ENCODE measurements at places on chromosomes 3 and 15. TPM values are rescaled to one million over a fixed set of nuclear protein-coding genes. Genes with fewer than 3 reads are reported as not detected.

Gene HYAL1
- total RNA-seq, result 3.5 TPM

DNA sequence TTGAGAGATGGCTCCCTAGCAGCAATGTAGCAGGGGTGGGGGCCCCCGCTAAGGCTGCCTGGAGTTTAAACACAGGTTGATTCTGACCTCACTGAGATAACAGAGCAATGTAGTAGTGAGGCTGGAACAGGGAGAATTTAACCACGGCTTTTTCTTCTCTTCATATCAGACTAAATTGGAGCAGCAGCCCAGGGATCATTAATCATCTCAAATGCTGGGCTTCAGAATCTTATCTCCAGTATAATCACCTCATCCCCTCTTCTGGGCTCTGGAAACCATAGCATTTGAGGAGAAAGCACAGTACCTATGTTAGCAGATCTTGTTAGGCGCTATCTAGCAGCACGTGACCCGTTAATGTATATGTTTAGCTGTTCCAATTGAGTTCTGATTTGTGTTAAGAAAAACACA lies 25.4 kb upstream of the DET1 start:
- DNase-seq, result no peak

DNA sequence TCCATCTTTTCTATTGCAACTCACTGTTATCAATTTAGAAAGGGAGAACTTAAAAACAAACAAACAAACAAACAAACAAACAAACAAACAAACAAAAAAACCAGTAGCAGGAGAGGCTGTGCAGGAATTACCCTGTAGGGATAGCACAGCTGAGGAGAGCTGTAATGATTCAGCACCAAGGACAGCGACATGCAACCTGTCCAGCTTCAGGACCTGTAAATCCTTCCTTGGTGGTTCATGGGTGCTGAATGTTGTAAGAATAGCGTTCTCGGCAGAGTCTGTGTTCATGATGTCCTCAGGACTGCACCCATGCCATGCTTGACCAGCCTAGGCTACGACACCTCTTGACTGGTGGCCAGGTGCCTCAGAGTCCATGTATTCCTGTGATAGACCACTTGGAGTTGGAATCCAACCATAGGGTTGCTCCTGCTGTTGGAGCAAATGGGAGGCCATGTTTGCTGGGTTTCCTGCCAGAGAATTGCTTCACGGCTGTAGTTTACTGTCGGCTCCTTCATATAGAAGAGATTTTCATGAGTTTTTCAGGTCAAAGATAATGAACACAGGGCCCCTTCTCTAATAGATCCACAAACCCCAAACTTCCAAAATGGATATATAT lies 65.9 kb downstream of the CACNA2D3 start:
- no peak for DNase-seq

- no peak for DNase-seq
Observed at GRCh38 chr15:55322467-55322866, 3.4 kb downstream of the PIGB start.

DNA sequence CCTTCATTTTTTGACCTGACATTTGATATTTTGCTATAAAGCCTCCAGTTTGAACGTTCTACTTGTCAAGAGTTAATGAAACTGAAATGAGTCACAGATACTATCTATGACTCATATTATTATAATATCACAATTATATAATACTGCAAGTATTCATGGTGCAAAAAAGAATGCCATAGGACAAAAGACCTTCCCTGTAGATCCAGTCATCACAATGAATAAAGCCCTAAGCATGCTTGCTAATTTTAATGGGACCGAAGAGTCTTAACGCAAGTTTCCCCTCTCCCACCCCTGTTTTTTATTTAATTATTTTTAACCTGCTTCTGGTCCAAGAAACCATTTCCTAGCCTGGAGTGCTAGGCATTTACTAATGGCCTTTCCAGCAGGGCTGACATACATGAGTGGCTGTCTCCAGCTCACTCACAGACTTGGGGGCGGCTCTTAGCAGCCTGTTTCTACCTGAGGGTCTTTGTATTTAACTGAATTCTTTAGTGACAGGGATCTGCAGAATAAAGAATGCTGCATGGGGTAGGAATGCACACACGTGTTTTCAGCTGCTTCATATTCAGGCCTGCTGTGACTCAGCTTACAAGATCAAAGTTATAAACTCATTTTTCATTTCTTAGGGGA lies 61.2 kb downstream of the THBS1 start:
- no peak for DNase-seq

DNA sequence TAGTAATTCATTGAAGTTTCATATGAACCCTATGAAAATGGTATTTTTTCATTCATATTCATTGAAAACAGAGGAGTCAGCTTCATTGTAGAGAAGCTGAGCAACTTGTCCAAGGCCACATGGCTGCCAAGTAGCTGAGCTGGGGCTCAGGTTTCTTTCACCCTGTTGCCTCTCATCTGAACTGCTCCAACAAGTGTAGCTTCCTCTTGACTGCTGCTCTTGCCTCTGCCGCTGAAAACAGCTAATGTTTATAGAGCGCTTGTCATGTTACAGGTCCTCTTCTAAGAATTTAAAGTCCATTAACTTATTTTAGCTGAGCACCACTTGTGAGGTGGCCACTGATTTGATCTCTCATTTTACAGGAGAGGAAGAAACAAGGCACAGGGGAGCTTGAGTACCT lies 81.1 kb downstream of the PDCD6IP start:
- DNase-seq, result no peak

DNA sequence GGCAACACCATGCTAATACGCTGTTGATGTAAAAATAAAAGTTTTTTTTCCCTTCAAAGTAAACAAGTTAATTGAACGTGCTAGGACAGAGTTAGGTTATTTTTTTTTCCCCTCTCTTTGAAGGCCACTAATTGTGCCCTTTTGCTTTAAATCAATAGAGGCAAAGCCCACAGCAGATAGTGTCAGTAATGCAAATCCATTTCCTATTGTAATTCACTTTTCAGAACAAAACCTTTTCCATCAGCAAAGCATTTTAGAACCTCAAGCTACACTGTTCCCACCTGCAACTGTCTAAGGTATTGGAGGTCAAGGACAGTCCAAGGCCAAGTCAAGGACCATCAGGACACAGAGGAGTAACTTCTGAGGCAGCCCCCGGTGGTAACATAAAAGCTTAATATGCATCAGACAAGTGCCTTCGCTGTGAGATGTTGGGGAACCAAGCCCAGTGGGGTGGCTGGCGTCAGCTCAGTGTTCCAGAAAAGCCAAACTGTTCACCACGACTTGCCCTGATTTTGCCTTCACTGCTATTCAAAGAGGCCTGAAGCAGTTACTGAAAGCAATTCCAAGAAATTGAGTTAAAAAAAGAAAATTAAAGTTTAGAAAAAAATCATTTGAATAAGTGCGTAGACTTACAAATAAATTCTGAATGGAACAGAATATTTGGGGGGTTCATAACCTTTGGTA lies 65.8 kb upstream of the ICE2 start:
- no peak for DNase-seq

DNA sequence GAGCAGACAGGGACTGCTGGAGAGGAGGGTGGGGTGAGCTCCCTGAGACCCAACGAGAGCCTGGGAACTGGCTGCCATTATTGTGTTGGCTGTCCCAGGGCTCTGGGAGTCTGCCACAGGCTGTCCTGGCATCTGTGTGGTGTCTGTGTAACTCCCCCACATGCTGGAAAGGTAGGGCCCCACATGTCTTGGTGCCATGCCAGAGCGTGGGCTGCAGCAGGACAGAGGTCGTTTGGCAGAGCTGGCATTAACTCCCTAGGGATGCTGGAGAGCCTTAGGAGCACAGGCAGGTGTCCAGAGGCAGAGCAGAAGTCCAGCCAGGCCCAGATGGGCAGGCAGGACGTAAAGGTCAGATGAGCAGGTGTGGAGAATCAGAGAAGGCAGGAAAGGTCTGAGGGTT lies 9.7 kb downstream of the TIMP4 start:
- DNase-seq, result no peak

Gene CHRNA3
- 0.48 TPM for total RNA-seq

DNA sequence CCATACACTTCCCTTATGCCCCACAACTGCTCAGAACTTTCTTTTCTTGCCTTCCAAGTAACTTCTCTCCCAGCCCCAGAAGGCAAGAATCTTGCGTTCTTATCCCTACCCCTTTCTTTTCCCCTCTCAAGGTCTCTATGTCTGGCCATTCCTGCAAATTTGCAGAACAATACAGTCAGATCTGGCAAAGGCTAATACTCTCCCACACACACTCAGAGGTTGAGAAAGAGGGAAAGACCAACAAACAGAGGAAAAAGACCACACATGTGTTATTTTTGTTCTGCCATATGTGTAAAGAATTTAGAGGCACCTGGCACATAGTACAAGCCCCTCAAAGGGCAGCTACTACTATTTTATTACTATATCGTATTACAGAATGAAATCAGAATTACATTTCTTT lies 25.7 kb downstream of the GJD2 start:
- DNase-seq, result no peak

DNA sequence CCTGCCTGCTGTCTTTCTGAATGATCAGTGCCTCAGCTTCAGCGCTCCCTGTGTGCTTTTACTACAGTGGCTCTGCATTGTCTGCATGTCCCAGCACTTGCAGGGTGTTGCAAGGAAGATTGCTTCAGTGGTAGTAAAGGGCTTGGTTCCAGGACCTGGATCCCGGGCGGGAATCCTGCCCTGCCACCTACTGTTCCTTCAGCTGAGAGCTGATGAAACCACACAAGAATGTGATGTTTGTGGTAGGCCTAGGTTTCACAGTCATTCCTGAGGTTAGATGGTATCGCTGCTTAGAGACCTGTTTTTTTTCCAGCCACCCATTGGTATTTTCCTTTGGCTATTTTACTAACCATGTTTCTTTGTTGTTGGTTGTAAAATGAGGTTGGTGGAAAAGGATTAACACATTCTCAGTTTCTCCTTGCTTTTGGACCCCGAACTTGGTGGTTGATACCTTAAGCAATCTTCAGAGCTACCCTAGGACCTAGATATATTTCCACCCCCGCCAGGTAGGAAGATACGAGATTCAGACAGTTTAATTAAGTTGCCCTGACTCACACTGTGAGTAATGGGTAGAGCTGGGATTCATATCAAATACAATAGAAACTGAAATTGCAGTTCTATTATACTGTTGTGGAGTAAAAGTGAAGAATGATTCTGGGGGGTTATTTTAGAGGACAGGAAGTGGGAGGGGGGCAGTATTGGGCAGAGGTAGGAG lies 11.4 kb downstream of the GPR87 start:
- peak; percentile 84 for DNase-seq

- DNase-seq, result no peak
Observed at GRCh38 chr3:128068156-128068620, 16.0 kb downstream of the SEC61A1 start.

Gene GOLGA6L10
- 0.48 TPM for total RNA-seq

Gene LRTM1
- not detected for total RNA-seq

DNA sequence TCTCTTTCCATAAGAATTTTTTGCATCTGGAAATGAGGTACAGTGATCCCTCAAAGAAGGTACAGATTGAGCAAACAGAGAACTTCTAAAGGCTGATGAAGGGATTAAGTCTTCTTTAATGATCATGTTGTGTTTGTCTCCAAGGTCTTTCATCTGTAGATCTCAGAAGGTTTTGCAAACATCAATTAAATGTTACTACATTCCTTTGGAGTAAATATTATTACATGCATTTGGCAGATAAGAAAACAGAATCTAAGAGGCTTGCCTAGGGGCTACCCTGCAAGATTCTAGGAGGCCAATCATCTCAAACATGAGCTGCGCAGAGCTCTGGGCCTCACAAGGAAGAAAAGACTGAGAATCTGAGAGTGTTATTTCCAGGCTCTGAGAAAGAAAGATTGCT lies 70.9 kb upstream of the LPP start:
- no peak for DNase-seq

DNA sequence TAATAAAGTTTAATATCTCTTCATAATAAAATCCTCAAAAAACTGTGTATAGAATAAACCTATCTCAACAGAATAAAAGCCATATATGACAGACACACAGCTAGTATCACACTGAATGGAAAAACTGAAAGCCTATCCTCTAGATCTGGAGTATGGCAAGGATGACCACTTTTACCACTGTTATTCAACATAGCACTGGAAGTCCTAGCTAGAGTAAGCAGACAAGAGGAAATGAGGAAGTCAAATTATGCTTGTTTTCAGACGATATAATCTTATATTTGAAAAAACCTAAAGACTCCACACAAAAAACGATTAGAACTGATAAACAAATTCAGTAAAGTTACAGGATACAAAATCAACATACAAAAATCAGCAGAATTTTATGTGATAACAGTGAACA lies 57.4 kb upstream of the DIPK2A start:
- no peak for DNase-seq

Gene C3orf20
- total RNA-seq, result 0.16 TPM

DNA sequence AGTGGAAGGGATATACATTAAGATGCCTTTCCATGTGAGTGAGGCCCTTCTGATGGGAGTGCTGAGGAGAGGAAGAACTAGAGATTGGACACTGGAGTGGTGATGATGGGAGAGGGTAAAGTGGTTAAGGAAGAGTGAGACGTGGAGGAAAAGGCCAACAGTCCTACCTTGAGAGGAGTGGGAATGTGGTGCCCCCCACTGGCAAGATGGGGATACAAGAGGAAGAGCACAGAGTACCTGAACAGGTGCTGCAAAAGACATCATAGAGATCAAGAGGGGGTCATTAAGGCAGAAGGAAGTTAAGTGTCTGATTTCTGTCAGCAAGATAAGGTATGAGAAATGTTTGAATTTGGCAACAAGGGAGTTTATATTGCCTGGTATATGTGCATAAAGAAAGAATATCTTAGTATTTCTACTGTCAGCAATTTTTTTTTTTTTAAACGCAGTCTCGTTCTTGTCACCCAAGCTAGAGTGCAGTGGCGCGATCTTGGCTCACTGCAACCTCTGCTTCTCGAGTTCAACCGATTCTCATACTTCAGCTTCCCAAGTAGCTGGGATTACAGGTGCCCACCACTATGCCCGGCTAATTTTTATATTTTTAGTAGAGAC lies 34.0 kb downstream of the ARIH2 start:
- no peak for DNase-seq

- no peak for DNase-seq
Observed at GRCh38 chr3:126491221-126492013, 15.7 kb upstream of the ZXDC start.

GRCh38 chr3:32420126-32421038 lies 28.7 kb downstream of the CMTM7 start:
- peak; percentile 93 for DNase-seq

DNA sequence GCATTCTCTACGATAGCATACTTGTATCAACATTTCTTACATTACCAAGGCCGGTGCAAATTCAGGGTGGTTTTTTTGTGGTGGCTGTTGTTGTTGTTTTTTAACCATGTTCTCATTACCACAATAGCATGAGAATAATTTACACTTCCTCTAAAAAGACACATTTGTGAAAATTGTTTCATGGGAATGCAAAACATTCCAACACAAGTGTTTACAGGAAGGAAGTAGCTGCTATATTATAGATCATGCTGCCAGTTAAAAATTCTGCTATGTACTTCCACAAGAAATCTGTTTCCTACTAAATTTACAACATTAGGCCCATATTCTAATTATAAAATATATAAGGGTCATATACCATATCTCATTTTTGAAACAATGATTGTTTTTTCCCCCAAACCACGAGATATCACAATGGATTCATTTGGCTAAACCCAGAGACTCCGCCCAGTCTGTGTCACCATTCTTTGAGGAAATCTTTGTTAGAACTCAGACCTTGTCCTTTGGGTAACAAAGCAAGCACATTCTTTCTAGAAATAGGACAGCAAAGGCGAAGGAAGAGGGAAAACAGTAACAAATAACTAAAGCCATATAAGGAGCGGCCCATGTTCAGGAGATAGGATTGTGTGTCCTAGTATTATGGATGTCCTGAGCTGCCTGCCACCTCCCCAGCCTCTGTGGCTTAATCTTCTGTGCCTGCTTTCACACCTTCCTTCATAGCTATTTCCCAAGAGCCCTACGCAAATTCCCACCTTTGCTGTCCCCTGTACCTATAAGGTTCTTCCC lies 60.1 kb downstream of the UACA start:
- DNase-seq, result no peak

Measured in breast epithelium (tissue), 4 donors.